ENCODE measurements at places on chromosomes 4 and X.

DNA sequence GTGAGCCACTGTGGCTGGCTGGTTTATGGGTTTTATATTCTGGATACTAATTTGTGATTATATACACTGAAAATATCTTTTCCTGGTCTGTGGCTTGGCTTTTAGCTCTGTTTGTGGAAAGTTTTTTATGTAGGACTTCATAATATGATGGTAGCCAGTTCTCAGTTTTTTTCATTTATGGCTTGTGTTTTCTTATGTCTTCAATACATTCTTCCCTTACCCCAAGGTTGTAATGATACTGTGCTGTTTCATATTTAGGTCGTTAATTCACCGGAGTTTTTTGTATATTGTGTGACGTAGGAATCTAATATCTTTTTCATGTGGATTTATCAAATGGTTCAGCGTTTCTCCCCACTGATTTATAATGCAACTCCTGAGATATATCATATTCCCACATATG, 6.6 kb downstream of the ZFX start:
- no peak for DNase-seq

DNA sequence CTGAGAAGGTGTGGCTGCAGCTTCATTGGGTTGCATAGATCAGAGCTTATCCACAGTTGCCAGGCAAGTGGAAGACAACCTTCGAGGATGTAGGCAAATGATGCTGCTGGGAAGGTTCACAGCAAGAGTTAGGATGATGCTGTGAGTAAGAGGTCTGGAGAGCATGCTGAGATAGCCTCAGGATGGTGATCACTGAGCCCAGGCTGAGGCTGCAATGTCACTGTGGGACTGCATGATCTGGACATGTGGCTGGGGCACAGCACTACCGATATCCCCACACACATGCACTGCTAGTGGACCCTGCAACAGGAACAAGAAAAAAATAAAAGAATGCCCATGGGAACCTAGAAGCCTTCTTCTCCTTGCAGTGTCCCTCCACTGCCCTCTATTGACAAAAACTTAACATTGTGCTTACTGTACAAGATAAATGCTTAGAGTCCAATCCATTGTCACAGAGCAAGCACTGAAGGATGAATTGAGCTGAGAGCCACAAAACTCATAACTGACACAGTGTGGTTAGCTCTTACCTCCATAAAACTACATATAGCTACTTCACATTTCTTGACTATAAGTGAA, 105.6 kb downstream of the CNKSR2 start:
- DNase-seq: no peak

DNA sequence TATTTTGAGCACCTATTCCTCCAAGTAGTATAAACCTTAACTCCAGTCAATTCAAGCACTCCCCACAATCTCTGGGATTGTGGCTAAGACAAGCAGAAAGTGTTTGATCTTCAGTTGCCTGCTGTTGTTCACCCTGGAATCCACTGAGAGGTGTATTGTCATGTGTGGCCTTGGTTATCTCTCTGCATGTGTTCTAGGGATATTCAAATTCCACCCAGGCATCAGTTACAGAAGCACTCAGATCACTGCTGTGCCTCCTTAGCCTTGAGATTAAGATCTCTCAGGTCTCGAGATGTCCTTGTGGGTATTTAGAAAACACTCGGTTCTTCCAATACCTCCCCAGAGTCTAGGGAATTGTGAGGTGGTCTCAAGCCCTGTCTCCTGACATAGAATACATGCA, 213.3 kb downstream of the SMARCA1 start:
- no peak for DNase-seq

GRCh38 chr4:48093991-48094416, 40.0 kb downstream of the TXK start:
- DNase-seq: no peak

DNA sequence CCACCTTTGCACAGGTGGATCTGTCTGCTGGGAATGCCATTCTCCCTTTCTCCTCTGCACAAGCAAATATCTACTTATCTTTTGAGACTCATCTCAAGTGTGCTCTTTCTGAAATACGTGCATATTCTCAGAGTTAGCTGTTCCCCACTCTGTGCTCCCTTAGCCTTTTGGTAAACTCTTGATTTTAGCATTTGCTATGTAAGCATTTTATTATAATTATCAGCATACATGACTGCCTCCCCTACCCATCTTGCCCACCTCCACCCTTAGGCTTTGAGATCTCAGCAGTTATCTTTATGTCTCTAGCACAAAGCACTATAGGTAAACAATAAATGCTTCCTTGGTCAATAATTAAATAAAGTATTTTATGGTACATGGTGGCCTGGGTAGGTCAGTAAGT, 11.5 kb downstream of the DRP2 start:
- DNase-seq: no peak

GRCh38 chrX:11739776-11740175, 18.3 kb upstream of the MSL3 start:
- DNase-seq: no peak

- DNase-seq: no peak
Measured at GRCh38 chr4:26181616-26182015, 139.2 kb upstream of the RBPJ start.

DNA sequence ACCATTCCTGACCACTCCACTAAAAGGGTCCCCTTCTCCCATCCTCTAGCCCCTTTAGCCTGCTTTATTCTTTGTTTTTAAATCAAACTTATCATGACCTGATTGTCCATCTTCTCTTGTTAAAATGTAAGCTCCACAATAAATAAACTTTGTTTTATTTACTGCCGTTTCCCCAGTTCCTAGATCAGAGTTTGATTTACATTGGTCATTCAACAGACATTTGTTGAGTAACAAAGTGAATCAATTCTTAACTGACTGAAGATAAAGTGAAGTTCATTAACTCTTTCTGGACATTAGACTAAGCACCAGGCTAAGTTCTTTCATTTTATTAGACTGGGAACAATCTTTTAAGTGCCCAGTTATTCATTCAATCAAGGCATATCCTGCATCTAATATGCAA, 263.2 kb upstream of the FTHL17 start:
- no peak for DNase-seq

- DNase-seq: no peak
Measured at GRCh38 chr4:114272226-114272625, 292.8 kb upstream of the ARSJ start.

DNA sequence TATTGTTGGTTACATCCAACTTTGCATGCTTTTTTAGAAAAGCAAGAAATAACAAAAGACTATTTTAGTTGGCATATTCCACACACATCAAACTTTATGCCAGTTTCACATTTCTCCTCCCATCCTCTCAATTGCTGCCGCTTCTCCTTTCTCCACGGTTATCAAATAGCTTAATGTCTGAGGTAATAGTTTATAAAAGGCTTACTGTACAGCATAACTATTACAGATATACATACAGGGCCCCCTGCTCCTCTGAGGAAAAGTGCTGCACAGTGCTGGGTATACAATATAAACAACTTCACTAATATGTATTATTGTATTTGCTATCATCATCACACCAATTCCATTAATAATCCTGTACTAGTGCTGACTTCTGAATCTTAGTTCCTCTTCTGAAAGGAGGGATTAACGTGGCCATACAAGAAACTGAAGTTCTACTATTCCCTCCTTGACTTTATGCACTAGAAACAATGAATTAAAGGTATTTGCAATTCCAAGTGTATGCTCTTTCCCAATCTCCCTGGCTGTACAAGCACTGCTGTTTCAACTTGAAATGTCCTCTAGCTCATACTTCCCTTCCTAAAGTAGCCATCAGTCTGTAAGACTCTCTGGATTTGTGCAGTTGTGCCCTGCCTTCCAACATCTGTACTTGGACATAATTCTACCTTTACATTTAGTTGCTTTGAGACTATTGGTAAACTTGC, 2.5 kb downstream of the CCNI start:
- DNase-seq: no peak

GRCh38 chrX:551306-551705, 79.3 kb upstream of the SHOX start:
- DNase-seq: no peak

DNA sequence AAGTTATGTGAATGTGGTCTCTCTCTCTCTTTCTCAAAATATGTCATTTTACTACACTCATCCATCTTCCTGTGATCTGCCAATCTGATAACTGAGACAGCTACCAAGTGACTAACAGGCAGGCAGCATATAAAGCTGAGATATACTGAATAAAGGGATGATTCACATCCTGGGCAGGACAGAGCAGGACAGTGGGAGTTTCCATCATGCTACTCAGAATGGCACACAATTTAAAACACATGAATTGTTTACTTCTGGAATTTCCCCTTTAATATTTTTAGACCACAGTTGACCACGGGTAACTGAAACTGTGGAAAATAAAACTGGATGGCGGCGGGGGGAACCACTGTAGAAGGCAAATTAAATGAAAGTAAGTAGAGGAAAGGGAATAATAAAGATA, 58.6 kb upstream of the DCTD start:
- no peak for DNase-seq

- no peak for DNase-seq
Measured at GRCh38 chr4:30769093-30769492, 48.9 kb downstream of the PCDH7 start.

DNA sequence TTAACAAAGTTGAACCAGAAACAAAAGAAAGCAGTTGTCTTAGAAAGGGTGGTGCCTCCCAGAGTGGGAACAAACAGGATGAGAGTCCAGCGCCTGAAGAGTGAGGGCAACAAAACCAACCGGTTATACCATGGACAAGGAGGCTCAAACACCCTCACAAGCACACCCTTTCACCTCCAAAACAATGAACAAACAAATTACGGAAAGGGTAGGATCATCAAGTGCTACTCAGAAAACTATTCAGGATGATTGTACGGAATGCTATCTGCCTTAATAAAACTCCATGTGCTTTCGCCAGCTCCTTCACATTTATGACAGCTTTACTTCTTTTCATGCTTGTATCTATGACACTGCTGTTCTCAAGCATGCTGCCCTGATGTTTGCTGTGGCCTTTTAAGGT, 26.8 kb downstream of the SLC39A8 start:
- DNase-seq: no peak

DNA sequence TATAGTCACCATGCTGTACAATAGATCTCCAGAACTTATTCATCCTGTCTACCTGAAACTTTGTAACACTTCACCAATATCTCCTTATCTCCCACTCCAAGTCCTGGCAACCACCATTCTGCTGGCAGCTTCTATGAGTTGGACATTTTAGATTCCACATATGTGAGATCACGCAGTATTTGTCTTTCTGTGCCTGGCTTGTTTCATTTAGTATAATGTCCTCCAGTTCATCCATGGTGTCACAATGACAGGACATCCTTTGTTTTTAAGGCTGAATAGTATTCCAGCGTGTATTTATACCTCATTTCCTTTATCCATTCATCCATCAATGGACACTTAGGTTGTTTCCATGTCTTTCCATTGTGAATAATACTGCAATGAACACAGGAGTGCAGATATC, 198.7 kb downstream of the QDPR start:
- DNase-seq: no peak

DNA sequence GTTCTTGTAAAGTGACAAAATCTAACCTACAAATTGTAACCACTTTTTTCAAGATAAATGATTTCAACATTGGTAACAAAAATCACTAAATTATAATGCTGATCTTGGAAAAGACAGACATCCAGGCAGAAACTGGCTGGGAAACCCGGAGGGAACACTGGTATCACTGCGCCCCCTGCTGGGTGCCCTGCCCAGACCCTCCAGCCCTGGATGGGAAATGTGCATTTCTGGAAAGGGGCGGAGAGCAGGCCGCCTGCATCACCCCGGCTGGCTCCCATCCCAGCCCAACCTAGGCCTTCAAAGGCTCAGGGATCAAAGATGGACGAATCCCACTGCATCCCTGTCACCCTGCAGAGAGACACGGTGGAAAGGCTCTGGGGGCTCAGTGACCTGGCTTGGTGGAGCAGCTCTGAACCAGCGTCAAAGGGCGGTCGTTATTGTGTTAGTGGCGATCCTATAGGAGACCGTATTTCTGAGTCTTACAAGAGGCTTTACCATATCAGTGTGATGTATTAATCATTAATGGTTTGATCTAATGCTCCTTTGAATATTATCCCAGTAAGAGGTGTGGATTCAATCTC, 37.3 kb downstream of the ACOX3 start:
- peak; percentile 13 for DNase-seq

DNA sequence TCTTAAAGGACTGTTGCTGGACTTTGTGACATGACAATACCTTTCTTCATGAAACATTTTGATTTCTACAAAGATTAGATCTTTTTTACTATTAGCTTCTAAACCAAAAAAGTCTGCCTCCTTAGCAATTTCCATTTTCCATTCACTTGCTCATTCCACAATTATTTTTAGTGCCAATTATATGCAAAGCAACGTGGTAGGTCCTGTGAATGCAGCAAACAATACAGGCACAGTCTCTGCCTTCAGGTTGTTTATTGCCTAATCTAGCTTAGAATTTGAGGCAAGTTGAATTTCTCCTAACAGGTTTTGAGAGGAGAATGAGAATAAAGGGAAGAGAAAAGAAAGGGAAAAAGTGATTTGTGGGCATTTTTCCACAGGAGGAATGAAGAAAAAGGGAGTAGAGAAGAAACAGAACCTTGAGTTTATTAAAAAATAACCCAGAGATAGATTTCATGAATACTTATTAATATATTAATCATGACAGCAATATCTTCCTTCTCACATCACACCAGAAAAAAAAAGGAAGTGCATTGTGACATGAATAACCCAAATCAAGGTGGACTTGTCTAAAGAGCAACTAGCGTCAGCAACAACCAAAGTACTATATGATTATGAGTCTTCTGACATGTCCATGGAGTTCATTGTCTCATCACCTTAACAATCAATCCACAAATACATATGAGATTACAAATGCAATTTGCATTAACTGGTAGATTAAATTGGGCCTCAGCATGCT, 16.3 kb upstream of the FRYL start:
- no peak for DNase-seq

- no peak for DNase-seq
Measured at GRCh38 chr4:125736057-125736456, 421.3 kb downstream of the FAT4 start.

DNA sequence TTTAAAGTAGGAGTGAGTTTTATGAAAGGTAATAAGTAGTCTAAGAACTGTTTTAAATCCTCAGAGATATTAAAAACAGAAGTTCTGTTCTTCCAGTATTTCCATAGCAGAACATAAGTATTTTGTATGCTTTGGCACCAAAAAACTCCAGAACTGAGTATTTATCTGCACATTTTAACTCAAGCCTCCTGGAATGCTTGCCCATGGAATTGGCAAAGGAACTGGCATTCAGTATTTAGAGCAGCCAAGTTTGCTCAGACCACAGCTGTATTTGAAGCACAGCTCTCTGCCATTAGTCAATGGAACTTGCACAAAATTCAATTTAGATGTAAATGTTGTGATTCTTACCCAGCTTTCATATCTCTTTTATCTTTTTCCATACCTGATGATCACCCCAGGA, 42.2 kb downstream of the NDNF start:
- DNase-seq: no peak

DNA sequence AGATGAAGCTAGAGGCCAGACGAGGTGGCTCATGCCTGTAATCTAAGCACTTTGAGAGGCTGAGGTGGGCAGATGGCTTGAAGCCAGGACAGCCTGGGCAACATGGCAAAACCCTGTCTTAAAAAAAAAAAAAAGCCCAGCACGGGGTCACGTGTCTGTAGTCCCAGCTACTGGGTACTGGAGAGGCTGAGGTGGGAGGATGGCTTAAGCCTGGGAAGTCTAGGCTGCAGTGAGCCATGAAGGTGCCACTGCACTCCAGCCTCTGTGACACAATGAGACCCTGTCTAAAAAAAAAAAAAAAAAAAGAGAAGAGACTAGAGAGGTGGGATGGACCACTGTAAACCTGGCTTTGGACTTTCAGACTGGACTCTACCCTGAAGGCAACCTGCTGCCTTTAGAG, 10.7 kb upstream of the LRBA start:
- no peak for DNase-seq

- DNase-seq: no peak
Measured at GRCh38 chrX:148865277-148866210, 365.1 kb downstream of the AFF2 start.

Measured in stimulated activated CD4-positive, alpha-beta T cell treated with anti-CD3 and anti-CD28 coated beads, Interleukin-2, amount 100 ng/mL, for 4 hours (primary cell).